NCI-H2081 treated with DMSO at 0.1 percent for 48 hours (cell line): ENCODE measurements at places on chromosomes 6 and 20.

GRCh38 chr6:151137542-151137941 lies 102.2 kb upstream of the AKAP12 start:
- DNase-seq: no peak

DNA sequence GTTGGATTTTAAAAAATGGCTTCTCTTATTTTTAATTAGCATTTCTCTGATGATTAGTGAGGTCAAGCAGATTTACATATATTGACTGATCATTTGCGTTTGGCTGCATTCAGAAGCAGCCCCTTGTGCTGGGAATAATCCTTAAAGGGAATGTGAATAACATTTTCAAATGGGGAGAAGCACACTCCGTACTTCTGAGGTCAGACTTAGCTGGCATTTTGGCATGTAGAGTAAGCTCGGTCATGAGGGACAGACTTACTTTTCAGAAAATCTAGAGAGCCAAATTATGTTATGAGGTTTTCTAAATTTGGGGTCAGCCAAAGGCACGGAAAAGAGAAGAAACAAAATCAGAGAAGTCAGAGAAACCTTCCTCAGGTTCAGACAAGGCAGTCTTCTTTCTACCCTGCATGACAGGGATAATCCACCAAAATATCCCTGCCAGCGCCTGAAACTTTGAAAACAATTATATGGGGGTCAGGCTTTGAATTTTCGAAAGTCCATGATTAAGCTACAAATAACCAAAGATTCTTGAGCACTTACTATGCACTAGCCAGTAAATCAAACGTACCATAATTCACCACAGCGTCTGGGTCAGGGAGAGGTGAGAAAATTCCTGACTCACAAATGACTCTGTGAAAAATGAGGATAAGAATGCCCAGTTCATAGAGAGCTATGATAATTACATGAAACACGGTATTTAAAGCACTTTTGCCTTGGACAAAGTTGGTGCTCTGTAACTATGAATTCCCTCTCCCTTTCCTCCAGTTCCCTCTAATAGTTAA lies 44.9 kb downstream of the ADAT2 start:
- DNase-seq: no peak

DNA sequence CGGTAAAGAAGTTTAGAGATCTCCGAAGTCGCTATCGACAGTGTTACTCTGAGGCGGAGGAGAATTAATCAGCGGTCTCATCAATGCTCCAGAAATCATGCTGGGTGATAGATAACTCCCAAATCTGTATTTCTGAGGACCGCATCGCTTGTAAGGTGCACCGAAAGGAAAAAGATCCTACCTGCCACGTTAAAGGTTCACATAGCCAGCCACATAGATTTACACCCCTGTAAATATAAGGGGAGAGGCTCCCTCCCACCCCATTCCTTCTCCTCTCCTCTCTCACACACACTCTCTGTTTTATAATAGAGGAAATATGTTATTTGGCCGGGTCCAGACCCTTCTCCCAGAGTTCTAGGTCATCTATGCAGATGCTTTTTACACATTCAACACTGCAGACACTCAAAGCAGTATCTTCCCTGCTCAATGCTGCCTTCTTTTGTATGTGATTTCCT lies 620 bp upstream of the DEK start:
- DNase-seq: no peak

DNA sequence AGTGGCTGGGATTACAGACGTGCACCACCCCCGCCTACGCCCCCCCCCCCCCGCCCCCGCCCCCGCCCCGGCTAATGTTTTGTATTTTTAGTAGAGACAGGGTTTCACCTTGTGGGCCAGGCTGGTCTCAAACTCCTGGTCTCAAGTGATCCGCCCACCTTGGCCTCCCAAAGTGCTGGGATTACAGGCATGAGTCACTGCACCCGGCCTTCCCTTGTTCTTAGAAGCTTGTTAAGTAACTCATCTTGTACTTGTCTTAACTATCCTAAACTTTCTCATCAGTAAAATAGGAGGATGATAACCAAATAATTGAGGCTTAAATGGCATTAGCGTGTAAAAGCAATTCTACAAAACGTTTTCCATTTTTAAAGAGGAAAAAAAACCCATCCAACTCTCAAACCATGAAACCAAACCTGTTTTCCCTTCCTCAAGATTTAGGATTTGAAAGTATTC lies 4.2 kb downstream of the CDYL start:
- DNase-seq: no peak

DNA sequence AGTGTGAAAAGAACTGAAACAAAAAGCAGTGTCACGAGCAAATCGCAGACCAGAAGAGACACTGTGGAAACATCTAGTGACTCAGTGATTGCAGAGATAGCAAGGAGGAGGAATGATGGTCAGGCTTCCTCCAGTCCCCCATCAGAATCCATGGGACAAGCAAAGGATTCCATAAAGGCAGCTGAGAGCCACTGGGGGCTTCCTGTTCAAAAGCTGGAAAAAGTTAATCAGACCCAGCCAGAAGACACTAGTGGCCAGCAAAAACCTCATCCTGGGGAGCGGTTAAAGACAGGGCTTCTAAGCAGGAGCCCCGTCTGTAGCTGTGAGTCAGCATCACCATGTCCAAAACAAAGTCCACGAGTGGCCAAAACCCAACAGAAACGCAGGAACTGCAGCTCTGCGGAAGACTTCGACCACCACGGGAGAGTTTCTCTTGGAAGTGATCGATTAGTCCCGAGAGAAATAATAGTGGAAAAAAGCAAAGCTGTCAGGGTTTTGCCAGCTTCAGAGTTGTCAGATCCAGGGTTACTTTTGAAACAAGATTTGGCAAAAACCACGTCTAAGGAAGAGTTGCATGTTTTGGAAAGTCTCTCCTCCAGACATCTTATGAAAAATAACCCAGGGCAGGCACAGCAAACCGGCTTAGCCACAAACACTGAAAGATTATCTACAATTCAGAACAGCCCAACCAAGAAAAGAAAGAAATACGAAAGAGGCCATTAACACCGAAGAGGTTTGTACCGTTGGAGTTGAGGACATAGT lies 51.0 kb downstream of the JAG1 start:
- DNase-seq: no peak

DNA sequence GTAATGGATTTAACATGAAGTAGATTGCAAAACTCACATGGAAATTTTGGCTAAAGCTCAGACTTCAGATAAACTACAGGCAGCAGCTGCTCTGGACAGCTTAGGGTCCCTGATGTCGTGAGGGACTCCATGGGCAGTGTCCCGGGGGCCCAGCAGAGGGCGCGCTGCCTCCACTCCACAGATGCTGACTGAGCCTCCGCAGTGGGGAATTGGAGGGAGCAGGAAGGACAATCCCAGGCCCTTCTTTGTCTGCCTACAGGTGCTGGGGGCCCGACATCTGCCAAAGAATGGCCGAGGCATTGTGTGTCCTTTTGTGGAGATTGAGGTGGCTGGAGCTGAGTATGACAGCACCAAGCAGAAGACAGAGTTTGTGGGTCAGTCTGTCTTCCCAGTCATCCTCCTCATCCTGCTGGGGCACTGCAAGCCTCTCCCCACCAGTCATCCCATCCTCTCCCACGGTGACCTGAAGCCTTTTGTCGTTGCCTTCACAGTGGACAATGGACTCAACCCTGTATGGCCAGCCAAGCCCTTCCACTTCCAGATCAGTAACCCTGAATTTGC lies 35.9 kb downstream of the PLCG1 start:
- DNase-seq: peak; percentile 13

DNA sequence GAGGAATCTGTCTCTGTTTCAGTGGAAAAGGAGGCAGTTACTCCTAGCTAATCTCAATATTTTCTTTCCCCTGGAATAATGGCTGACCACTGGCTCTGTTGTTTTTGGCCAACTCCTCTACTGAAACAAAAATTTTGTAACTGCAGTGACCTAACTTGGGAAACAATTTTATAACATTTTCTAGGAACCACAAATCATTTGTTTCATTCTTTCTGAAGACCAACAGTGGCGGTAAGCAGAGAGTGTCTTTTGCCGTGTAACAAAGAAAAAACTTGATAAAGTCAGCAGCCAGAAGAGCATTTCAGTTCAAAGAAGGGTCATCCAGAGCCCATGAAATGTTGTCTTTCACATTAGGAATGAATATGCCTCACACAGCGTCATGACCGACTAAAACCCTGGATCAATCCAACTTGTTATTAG lies 11.8 kb upstream of the BFSP1 start:
- no peak for DNase-seq

- DNase-seq: no peak
These were observed 354.4 kb upstream of the KCNQ5 start for GRCh38 chr6:72267470-72267869.

DNA sequence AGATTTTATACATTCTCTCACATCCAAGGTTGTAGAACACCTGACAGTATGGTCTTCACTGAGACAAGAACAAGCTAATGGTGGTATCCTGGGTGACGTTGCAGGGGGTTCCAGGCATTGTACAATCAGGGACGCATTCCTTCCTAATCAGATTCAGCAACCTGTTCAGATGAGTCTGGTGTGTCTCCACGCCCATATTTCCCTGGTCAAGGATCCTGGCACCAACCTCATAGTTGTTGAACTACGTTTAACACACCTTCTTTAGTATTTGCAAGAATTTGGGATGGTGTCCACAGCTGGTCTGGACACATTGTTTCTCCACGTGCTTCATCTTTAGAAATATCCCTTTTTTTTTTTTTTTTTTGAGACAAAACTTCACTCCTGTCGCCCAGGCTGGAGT lies 161.0 kb upstream of the CDYL start:
- no peak for DNase-seq

- DNase-seq: no peak
These were observed 177.6 kb upstream of the PHACTR1 start for GRCh38 chr6:12538881-12539357.

GRCh38 chr6:138691595-138692057 lies 81.9 kb upstream of the CCDC28A start:
- DNase-seq: no peak

GRCh38 chr6:40957616-40958492 lies 81.2 kb downstream of the UNC5CL start:
- no peak for DNase-seq

- no peak for DNase-seq
These were observed 10.2 kb downstream of the SENP6 start for GRCh38 chr6:75611702-75612375.

GRCh38 chr6:144931172-144932035 lies 646.3 kb downstream of the UTRN start:
- DNase-seq: no peak

DNA sequence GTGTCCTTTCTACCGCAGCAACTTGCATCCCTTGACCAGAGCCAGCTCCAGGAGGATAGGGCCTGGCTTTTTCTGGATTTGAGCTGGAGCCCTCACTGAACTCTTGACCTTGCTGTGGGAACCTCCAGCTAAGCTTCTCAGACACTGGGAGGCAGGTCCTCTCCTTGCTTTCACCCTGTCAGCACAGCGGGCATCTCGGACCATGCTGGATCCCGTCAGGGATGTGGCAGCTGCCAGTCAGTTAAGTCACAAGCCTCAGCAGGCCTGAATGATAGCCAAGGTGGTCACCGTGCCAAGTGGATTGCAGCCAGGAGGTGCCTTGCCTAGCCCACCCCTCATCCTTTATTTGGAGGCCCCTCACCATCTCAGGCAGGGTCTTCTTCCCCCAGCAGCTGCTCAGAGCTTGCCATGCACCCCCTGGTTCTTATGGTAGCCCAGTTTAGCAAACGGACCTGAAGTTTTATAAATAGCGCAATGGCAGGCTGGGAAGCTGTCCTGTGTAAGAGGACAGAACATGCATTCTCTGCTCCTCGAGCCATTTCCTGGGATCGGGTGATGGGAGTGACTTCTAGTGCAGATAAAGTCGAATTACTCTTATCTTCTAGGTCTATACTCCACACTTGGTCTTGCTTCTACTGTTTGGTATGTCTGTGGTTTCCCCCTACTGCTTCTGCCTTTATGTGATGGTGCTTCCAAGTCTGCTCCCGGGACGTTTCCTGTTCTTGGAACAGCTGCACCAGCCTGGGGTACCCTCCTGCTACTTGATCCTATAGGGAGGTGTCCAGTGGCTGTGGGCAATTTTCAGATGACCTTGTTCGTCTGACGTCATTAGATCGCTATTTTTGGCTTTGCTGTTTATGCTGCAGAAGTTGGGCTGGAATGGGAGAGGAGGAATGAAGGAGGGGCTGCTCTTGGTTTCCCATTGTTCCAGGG lies 7.1 kb upstream of the MYLK2 start:
- no peak for DNase-seq

DNA sequence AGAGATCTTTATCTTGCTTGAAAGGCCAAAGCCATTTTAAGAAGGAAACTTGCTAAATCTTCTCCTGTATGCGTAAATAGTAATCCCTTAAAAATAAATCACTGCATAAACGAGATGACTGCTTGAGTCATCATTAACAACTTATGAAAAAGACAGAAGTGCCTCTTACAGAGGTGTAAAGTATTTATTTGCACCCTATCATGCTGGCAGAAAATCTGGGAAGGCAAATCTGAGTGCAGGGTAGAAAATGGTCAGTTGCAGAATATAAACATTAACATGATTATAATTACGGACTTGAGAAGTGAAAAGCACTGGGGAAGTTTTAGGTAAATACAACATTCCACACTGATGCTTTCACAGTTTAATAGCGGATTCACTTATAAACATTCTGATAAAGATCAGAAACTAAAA lies 67.5 kb upstream of the FBXO30 start:
- no peak for DNase-seq

DNA sequence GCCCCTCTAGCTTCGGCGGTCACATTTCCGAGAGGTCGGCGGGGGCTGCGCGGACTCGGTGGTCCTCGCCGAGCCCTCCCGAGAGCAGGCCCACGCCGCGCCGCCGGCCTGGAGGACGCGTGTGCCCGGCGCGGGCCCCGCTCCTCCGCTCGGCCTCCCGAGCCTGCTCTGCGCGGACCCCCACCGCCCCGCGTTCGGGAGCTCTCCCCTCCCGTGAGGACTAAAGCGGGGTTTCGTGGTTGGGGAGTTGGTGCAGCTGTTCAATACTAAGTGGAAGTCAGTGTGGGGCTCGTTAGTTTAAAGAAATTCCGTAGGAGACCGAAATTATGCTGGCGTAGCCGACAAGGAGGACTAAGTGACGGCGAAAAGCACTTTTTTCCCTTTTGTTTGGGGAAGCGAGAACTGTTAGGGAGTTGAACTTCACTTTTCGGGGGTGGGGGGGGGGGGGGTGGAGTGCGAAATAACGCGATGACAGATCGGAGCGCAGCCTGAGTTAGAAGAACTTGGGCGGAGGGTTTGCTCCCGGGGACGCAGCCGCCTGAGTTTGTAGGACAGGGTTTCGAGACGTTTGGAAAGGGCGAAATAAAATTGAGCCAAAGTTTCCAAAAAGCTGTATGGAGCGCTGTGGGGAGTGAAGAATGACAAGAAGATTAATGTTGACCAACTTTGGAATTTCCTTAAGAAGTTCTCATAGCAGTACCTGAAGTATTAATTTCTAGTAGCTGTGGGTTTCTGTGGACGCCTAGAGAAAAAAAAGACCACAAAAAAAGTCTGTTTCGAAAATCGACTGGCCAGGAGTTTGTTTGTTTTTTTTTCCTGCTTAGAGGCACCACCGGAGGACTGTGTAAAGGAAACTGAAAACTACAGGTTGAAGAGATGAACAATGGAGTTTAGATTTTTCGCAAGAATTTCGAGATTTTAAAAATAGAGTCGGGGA lies 1.4 kb downstream of the QKI start:
- no peak for DNase-seq
